Heart left ventricle (tissue), 16 donors: ENCODE measurements at places on chromosomes 3 and 15. TPM values are rescaled to one million over a fixed set of nuclear protein-coding genes. Genes with fewer than 3 reads are reported as not detected.

Gene CPN2
- total RNA-seq = 0.56 TPM

GRCh38 chr15:84783493-84784251, 33.5 kb upstream of the ALPK3 start:
- no peak overlapping the region for H3K27ac ChIP-seq
- H3K36me3 ChIP-seq = peaks cover 59% of the 10 kb centered on the region
- H3K4me3 ChIP-seq = no peak overlapping the region
- H3K27me3 ChIP-seq = no peaks in the 10 kb centered on the region
- peaks cover 12% of the 10 kb centered on the region for H3K4me1 ChIP-seq

Gene DUOX1
- total RNA-seq = 1.6 TPM

GRCh38 chr15:67137951-67138848, 72.8 kb downstream of the SMAD3 start:
- peak overlapping the region; percentile 72 for H3K27ac ChIP-seq
- H3K4me1 ChIP-seq = peaks cover 87% of the 10 kb centered on the region
- H3K4me3 ChIP-seq = peak overlapping the region; percentile 32
- H3K27me3 ChIP-seq = no peaks in the 10 kb centered on the region
- no peak for DNase-seq

Gene CD47
- 37.7 TPM for total RNA-seq

- H3K4me1 ChIP-seq = no peaks in the 10 kb centered on the region
- H3K27ac ChIP-seq = no peak overlapping the region
- H3K4me3 ChIP-seq = no peak overlapping the region
- no peak for DNase-seq
- H3K36me3 ChIP-seq = no peaks in the 10 kb centered on the region
These were observed 59.6 kb downstream of the SLC12A8 start for GRCh38 chr3:125152951-125153350.

GRCh38 chr15:81312790-81313543, 11.0 kb downstream of the STARD5 start:
- DNase-seq = peak; percentile 59
- H3K27ac ChIP-seq = peak overlapping the region; percentile 45
- peaks cover 21% of the 10 kb centered on the region for H3K36me3 ChIP-seq
- no peaks in the 10 kb centered on the region for H3K27me3 ChIP-seq
- no peak overlapping the region for H3K4me3 ChIP-seq

DNA sequence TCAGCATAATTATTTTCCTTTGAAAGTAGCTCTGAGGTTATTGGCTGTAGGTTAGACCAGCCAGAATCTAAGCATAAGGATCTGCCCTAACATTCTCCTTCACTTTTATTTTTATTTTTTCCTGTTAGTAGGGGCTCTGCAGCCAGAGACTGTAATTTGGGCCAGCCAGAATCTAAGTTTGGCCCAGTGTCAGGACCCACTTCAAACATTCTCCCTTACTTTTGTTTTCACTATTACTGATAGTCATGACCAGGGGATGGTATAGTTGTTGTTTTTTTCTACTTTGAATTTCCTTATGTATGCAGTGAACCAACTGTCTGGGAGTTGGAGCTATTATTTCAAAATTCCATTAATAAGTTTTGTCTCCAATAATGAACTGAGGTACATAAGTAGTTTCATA, 121.0 kb upstream of the MBNL1 start:
- no peaks in the 10 kb centered on the region for H3K36me3 ChIP-seq
- no peaks in the 10 kb centered on the region for H3K4me1 ChIP-seq
- DNase-seq = no peak
- H3K4me3 ChIP-seq = no peak overlapping the region
- H3K27ac ChIP-seq = no peak overlapping the region
- H3K27me3 ChIP-seq = no peaks in the 10 kb centered on the region

DNA sequence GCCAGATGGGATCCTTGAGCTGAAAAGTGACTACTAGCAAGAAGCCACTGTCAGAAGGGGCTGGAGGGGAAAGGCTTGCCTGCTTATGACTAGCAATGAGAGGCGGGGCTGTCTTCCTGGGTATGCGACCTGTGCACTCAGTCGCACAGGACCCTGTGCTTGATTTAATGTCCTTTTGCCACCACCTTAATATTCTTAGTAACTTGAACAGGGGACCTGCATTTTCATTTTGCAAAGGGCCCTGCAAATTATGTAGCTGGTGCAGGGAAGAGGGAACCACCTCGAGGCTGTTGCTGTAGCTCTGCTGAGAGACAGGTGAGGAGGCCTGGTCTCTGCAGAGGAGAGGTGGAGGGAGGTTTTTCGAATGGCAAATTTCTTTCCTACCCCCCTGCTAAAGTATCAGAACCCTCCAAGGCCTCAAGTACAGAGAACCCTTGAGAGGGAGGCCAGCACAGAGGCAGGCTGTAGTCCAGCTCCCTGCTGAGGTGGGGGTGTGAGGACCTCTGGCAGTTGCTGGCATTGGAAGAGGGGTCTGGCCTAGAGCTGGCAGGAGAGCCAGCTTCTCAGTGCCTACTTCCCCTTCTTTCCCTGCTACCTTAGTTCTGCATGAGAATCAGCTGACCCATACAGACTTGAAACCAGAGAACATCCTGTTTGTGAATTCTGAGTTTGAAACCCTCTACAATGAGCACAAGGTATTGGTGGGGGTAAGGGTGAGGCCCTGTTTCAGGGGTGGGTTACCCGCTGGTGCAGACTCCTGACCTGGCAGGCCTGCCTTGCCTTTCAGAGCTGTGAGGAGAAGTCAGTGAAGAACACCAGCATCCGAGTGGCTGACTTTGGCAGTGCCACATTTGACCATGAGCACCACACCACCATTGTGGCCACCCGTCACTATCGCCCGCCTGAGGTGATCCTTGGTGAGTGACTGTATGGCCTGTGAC, 11.4 kb downstream of the CLK3 start:
- H3K4me1 ChIP-seq = no peaks in the 10 kb centered on the region
- H3K4me3 ChIP-seq = no peak overlapping the region
- peaks cover 11% of the 10 kb centered on the region for H3K36me3 ChIP-seq
- H3K27ac ChIP-seq = no peak overlapping the region

DNA sequence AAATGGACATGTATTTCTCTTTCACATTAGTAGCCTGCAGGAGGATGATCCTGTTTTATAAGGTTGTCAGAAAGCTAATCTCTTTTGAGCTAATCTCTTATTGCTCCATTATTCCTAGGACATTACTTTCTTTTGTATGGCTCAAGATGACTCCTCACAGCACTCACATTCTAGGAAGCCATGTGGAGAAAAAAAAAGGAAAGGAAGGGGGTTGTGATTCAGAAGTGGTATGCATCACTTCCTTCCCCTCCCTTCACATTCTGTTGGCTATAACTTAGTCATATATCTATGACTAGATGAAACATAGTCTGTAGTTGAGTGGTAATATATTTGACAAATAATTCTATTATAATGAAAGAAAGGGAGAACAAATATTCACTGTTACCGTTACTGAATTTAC, 168.8 kb upstream of the TTC14 start:
- no peak overlapping the region for H3K27ac ChIP-seq
- no peaks in the 10 kb centered on the region for H3K27me3 ChIP-seq
- no peak for DNase-seq
- H3K4me1 ChIP-seq = no peaks in the 10 kb centered on the region
- no peaks in the 10 kb centered on the region for H3K36me3 ChIP-seq
- H3K4me3 ChIP-seq = no peak overlapping the region

Gene MASP1
- 177 TPM for total RNA-seq

Gene GHRL
- total RNA-seq = not detected
